Stimulated activated CD4-positive, alpha-beta T cell treated with anti-CD3 and anti-CD28 coated beads, Interleukin-15, amount 100 ng/mL, for 1 hour (primary cell): ENCODE measurements at places on chromosomes 5 and 9.

- no peak for DNase-seq
Observed at GRCh38 chr9:13750061-13750460, 470.6 kb upstream of the MPDZ start.

- DNase-seq = no peak
Observed at GRCh38 chr5:10513501-10514442, 50.1 kb upstream of the ANKRD33B start.

DNA sequence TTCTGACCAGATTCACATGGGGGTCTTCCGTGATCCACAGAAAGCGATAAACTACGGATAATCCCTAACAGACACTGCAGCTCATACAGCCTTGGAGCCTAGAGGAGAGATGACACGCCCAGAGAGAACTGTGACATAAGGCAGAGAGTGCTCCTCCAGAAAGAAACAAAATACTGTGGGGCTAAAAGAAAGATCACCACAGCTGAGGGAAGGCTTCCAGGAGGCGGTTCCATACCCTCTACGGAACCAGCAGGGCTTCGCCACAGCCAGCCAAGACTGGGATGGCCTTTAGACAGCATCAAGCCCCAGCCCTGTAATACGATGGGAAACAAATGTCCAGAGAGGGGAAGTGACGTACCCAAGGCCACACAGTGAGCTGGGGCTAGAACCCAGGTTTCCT lies 19.3 kb downstream of the GPX3 start:
- no peak for DNase-seq

DNA sequence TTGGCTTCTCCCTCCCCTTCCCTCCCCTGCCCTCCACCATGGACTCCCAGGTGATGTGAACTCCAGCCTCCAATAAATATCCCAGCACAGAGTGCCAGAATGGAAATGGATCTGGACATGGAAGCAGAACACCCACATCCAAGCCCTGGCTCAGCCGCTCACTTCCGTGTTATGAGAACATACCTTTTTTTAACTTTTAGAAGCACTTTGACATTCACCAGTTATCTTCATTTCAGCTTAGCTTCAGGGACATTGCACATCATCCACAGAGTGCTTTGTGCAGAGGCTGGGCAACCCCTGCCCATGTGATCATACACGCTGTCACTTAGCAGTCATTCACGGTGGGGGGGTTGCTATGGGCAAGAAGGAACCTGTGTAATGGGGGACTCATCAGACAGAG lies 9.1 kb downstream of the AFAP1L1 start:
- DNase-seq = no peak
